Omental fat pad (tissue), 4 donors: ENCODE measurements at places on chromosomes 13 and 19.

GRCh38 chr19:52453324-52454094, at the start of gene ZNF578:
Gene ZNF578, plus strand, starts transcription at chr19:52453553. Its CDS starts 48,293 bp downstream, at chr19:52501846.
- DNase-seq = peak; percentile 35

GRCh38 chr13:107217251-107217650, 649.3 kb upstream of the ARGLU1 start:
- DNase-seq = no peak

GRCh38 chr13:79406597-79406908, 498 bp upstream of the RBM26 start:
- no peak for DNase-seq

- no peak for DNase-seq
Measured at GRCh38 chr19:2213799-2214198, 22.3 kb downstream of the PLEKHJ1 start.

DNA sequence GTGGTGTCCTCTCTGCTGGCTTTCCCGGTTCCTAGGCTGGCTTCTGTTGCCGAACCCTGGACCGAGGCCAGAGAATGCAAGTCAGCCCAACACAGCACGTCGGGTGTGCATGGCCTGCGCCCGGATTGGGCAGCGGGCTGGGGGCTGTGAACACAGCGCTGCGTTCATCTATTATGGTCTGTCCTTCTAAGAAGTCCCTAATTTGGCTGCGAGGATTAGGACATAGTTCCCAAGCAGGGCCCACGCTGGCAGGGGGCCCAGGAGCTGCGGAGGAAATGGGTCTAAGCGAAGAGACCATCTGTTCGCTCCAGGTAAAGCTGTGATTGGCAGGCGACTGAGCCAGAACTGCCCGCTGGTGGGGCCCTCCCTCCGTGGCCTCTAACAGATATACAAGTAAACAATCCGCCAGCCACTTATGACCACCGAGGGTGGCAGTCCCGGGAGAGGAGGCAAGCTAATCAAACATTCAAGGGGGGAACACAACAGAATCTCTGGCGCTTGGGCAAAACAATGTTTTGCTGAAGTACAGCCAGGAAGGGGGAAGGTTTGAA, 6.0 kb downstream of the SYCE2 start:
- no peak for DNase-seq

- no peak for DNase-seq
Measured at GRCh38 chr19:43639519-43640423, at the start of gene CADM4. Gene CADM4, minus strand, starts transcription at chr19:43639850. Its CDS starts 60 bp downstream, at chr19:43639790.

DNA sequence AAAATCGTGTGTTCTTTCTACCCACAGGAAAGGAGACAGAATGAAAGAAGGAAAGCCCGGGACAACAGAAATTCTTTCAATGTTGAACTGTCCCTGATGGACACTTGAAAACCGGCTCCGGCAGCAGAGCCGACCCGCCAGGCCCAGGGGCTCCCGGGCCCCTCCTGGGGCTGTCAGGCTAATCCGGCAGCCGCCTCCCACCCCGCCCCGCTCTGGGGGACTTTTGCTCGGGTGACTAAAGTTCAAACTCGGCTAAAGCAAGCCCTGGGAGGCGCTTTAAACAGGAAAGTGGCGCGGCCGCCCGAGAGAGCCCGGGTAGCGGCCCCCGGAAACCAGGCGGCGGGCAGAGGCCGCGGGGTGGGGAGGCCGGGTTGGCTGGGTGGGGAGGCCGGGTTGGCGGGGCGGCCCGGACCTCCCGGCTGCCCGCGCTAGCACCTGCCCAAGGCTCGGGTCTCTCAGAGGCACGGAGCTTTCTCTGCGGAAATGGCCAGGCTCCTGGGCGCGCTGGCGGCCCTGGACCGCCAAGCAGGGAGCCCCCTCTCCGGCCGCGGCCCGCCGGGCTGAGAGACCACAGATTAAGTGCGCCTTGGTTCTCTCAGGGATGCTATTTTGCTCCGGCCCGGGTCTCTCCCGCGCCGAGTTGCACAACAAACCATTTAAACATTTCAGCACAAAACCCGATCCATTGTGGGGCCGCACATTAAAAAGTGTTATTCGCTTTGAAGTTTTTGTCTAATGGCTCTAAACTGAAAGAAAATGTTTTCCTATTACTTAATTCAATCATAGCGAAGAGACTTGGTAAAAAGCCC, 2.6 kb upstream of the GSX1 start:
- no peak for DNase-seq

GRCh38 chr13:73413656-73414055, 354.9 kb downstream of the KLF5 start:
- no peak for DNase-seq

GRCh38 chr19:2629491-2630351, 72.8 kb downstream of the GNG7 start:
- no peak for DNase-seq

DNA sequence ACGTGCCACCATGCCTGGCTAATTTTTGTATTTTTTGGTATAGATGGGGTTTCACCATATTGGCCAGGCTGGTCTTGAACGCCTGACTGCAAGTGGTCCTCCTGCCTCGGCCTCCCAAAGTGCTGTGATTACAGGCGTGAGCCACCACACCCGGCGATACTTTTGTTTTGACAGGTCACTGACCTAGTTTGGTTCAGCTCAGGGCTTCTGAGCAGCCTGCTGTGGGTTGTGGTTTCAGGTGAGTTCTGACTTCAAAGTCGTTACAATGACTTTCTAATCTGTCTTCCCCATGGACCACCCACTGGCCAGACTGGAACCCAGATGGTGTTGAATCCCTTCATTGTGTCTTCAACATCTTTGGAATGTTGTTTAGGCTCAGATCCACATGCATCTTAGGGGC, 73.8 kb downstream of the TRPM4 start:
- no peak for DNase-seq

- peak; percentile 38 for DNase-seq
Measured at GRCh38 chr19:45164577-45165335, 4.0 kb upstream of the NKPD1 start.

- DNase-seq = no peak
Measured at GRCh38 chr13:44142941-44143665, 230.5 kb upstream of the SERP2 start.

- DNase-seq = no peak
Measured at GRCh38 chr13:46647512-46648065, 94.6 kb downstream of the LRCH1 start.

DNA sequence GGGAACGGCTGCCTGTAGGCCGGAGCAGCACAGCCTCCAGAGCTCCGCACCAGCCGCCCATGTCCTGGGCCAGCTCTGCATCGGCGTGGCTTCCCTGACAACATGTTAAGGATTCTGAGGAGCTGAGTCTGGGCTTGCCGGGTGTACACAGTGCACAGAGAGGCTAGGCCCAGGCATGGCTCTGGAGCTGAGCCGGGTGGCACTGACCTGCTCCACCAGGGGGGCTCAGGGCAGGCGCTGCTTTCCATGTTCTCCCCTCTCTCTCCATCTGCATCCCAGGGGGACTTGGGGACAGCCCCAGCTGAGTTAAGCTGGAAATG, 31.6 kb downstream of the AP1M1 start:
- DNase-seq = no peak

GRCh38 chr13:106797081-106797640, 229.2 kb upstream of the ARGLU1 start:
- no peak for DNase-seq

- no peak for DNase-seq
Measured at GRCh38 chr13:27481766-27482165, 31.4 kb upstream of the MTIF3 start.

GRCh38 chr19:5553892-5554291, 13.9 kb downstream of the TINCR start:
- no peak for DNase-seq

DNA sequence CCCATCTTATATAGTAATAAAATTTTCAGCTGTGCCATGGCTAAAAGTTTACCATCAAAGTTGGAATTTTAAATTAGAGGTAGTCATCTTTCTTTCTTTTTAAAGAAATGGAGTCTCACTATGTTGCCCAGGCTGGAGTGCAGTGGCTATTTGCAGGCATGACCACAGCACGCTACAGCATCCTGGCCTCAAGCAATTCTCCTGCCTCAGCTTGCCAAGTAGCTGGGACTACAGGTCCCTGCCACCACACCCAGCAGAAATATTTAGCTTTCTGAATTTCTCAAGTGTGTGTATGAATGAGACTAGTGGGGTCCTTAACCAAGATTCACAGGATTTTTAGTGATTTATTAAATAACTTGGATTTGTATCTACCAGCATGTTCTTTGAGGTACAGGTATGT, 30.5 kb upstream of the USPL1 start:
- no peak for DNase-seq
